ENCODE measurements at places on chromosomes 5 and 9.

DNA sequence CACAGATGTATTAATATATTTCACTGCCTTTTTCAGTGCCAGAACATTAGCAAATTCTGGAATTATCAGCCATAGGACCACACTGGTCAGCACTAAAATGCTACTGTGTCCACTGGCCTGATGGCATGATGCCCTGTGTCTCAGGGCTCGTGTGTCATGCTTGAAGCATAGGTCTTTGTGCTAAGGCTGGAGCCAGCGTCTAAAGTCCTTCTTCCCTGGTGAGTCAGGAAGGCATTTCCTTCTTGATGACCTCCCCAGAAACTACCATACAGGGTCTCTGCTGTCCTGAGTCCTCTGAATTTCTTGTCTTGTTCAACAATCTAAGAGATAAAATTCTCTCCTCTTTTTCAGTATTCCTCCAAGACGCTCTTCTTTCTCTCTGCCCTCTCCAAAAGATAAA lies 489.9 kb downstream of the PSAT1 start:
- DNase-seq = no peak

- no peak for DNase-seq
Measured at GRCh38 chr9:81829195-81829882, 98.9 kb upstream of the SPATA31D4 start.

GRCh38 chr5:143653256-143653655 lies 158.7 kb upstream of the HMHB1 start:
- DNase-seq = no peak

GRCh38 chr5:40025586-40025985 lies 600.8 kb upstream of the DAB2 start:
- no peak for DNase-seq

- no peak for DNase-seq
Measured at GRCh38 chr5:74638970-74639806, 1.3 kb downstream of the ENC1 start.

GRCh38 chr9:34047864-34048726 lies 592 bp downstream of the UBAP2 start:
- no peak for DNase-seq

GRCh38 chr9:71690689-71691435 lies 77.5 kb downstream of the CEMIP2 start:
- DNase-seq = no peak

DNA sequence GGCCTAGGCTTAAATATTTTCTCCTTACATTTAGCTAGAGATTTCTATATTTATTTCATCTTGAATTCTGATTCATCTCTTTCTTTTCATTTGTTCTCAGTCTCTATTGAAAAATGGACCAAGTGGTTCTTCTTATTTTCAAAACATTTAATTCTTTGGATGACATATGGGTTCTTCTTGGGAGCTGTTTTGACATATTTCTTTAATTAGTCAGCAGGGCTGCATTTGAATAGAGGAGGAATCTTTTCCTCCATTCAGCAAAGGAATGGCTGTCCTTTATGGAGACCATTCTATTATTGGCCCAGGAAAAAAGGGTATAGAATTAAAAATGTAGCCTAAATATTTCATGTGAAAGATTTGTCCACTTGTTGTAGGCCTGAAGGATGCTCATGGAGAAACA lies 109.9 kb downstream of the RPS23 start:
- no peak for DNase-seq

GRCh38 chr9:111992523-111992922 lies 95.9 kb downstream of the UGCG start:
- DNase-seq = no peak
